Activated CD4-positive, alpha-beta T cell treated with anti-CD3 and anti-CD28 coated beads, Interleukin-2, amount 10 ng/mL, durations not matched to agents 24 days and 14 days (primary cell): ENCODE measurements at places on chromosomes 13 and 19. TPM values are rescaled to one million over a fixed set of nuclear protein-coding genes. Genes with fewer than 3 reads are reported as not detected.

The RXFP2 gene
- not detected in 2 replicates for total RNA-seq

The PGLYRP1 gene
- total RNA-seq, result not detected in 2 replicates

The TMEM59L gene
- not detected in 2 replicates for total RNA-seq

The NEK5 gene
- not detected in 2 replicates for total RNA-seq

The ZNF69 gene
- total RNA-seq, result 0.21 and 0.40 TPM in 2 replicates

The ZC3H4 gene
- total RNA-seq, result 97.3 and 103 TPM in 2 replicates

The OR7D2 gene
- 0.37 and 0.80 TPM in 2 replicates for total RNA-seq

The SYT5 gene
- total RNA-seq, result not detected in 2 replicates

The TGDS gene
- total RNA-seq, result 27.5 and 31.0 TPM in 2 replicates

The GNG7 gene
- total RNA-seq, result 0.07 and 0.09 TPM in 2 replicates

The ZNF8 gene
- total RNA-seq, result 4.8 and 5.1 TPM in 2 replicates

The CBY2 gene
- not detected in 2 replicates for total RNA-seq

The CGB2 gene
- total RNA-seq, result not detected in 2 replicates

The ZNF253 gene
- 8.0 and 9.4 TPM in 2 replicates for total RNA-seq

The METTL21C gene
- total RNA-seq, result not detected in 2 replicates

The ZNF71 gene
- 4.2 and 5.2 TPM in 2 replicates for total RNA-seq

The CYP2S1 gene
- 0.70 and 1.0 TPM in 2 replicates for total RNA-seq

The C19orf67 gene
- 0.54 and 0.58 TPM in 2 replicates for total RNA-seq

The PRR36 gene
- 0.21 TPM in 2 replicates for total RNA-seq

The AKT2 gene
- 160 and 163 TPM in 2 replicates for total RNA-seq

The NUP58 gene
- total RNA-seq, result 143 and 149 TPM in 2 replicates

The UQCRFS1 gene
- 44.5 and 45.4 TPM in 2 replicates for total RNA-seq

The IGSF23 gene
- not detected in 2 replicates for total RNA-seq

The KASH5 gene
- total RNA-seq, result 0.24 TPM in 1 of 2 replicates, not detected in the other

The C19orf73 gene
- 2.0 and 2.5 TPM in 2 replicates for total RNA-seq

The SSC5D gene
- total RNA-seq, result 0.19 and 0.21 TPM in 2 replicates

The SERPINE3 gene
- not detected in 2 replicates for total RNA-seq
